ENCODE measurements at places on chromosomes 4 and X.

DNA sequence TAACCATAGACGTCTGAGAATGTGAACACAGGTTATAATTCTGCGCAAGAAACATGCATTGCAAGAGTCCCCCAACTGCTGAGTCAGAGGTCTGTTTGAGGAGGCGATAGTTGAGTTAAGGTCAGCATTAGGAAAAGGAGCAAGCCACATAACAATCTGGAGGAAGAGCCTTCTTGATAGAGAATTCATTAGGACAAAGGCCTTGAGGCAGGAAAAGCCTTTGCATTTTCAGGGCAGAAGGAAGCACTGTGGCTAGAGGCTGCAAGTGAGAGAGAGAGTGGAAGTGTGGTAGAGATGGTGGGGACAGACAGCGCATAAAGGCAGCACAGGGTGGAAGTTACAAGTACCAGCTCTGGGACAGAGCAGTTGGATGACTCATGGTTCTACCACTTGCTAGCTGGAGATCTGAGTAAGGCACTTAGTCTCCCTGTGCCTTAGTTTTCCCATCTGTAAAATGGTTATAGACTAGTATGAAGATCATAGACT is 125.8 kb upstream of the LNX1 start:
- H3K36me3 ChIP-seq: no peaks in the 10 kb centered on the region
- no peak overlapping the region for H3K27ac ChIP-seq
- no peak for DNase-seq
- no peaks in the 10 kb centered on the region for H3K4me1 ChIP-seq
- no peak overlapping the region for H3K4me3 ChIP-seq

GRCh38 chr4:23835774-23836478 is 53.9 kb downstream of the PPARGC1A start:
- H3K4me1 ChIP-seq: no peaks in the 10 kb centered on the region
- H3K4me3 ChIP-seq: no peak overlapping the region
- H3K27ac ChIP-seq: no peak overlapping the region
- DNase-seq: no peak

- H3K36me3 ChIP-seq: no peaks in the 10 kb centered on the region
- no peak overlapping the region for H3K4me3 ChIP-seq
- no peaks in the 10 kb centered on the region for H3K4me1 ChIP-seq
- H3K27me3 ChIP-seq: no peaks in the 10 kb centered on the region
- H3K27ac ChIP-seq: no peak overlapping the region
Observed at GRCh38 chr4:138086611-138087041, 155.5 kb downstream of the SLC7A11 start.

DNA sequence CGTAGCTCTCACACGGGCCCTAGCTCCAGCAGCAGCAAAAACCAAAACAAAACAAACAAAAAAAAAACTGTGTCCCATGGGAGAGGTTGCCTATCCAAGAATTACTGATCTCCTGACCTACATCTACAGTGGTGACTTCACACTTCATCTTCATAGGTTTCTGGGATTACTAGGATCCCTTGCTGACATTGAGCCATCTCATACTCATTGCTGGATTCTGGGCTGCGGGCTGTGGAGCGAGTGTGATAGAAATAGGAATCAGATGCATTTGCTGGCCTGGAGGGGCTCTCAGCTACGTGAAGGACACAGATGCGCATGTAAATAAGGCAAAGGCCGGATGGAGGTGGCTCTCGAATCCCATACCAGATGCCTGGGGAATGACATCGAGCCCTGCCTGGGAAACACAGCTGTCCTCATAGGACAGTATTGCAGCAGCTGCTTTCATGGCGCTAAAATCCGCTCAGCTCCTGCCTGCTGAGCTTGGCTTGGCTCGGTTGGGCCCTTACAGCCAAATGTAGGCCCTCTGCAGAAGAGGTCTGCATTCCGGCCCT is 41.7 kb downstream of the CNGA2 start:
- H3K4me1 ChIP-seq: peaks cover 20% of the 10 kb centered on the region
- H3K27me3 ChIP-seq: no peaks in the 10 kb centered on the region
- no peak overlapping the region for H3K27ac ChIP-seq
- no peak for DNase-seq

DNA sequence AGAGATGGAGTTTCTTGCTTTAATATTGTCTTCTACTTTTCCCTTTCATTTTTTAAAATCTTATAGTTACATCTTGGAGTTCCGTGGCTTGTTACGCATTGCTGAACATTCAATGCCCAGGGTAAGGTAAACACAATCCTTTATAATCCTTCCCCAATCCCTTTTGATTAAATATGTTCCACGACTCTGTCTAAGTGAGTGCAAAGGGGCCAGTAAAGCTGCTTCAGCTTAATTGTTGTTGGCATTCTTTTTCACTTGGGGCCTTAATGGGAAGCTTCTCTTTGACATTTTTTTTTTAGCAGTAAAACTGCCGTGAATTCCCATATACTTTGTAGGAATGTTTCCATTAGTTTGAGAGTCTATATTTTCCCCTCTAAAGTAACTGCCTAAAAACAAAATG is 1028.1 kb downstream of the C4orf33 start:
- no peaks in the 10 kb centered on the region for H3K4me1 ChIP-seq
- no peak overlapping the region for H3K27ac ChIP-seq
- H3K36me3 ChIP-seq: no peaks in the 10 kb centered on the region
- H3K27me3 ChIP-seq: no peaks in the 10 kb centered on the region

GRCh38 chrX:151703487-151703886 is 8.2 kb downstream of the PRRG3 start:
- no peaks in the 10 kb centered on the region for H3K36me3 ChIP-seq
- no peak overlapping the region for H3K27ac ChIP-seq
- H3K4me1 ChIP-seq: no peaks in the 10 kb centered on the region
- H3K4me3 ChIP-seq: no peak overlapping the region
- H3K27me3 ChIP-seq: peaks cover 96% of the 10 kb centered on the region

- H3K27me3 ChIP-seq: no peaks in the 10 kb centered on the region
- no peak overlapping the region for H3K4me3 ChIP-seq
- H3K36me3 ChIP-seq: no peaks in the 10 kb centered on the region
- H3K27ac ChIP-seq: no peak overlapping the region
- DNase-seq: no peak
- H3K4me1 ChIP-seq: peaks cover 29% of the 10 kb centered on the region
Observed at GRCh38 chrX:97398030-97398551, 514.4 kb downstream of the RPA4 start.

GRCh38 chr4:17138847-17139246 is 240.4 kb upstream of the LDB2 start:
- H3K4me3 ChIP-seq: no peak overlapping the region
- no peak overlapping the region for H3K27ac ChIP-seq
- no peaks in the 10 kb centered on the region for H3K36me3 ChIP-seq
- H3K27me3 ChIP-seq: no peaks in the 10 kb centered on the region
- no peak for DNase-seq

GRCh38 chr4:105840426-105841174 is 54.7 kb upstream of the NPNT start:
- DNase-seq: no peak
- H3K4me3 ChIP-seq: no peak overlapping the region
- H3K27me3 ChIP-seq: no peaks in the 10 kb centered on the region
- H3K36me3 ChIP-seq: no peaks in the 10 kb centered on the region

DNA sequence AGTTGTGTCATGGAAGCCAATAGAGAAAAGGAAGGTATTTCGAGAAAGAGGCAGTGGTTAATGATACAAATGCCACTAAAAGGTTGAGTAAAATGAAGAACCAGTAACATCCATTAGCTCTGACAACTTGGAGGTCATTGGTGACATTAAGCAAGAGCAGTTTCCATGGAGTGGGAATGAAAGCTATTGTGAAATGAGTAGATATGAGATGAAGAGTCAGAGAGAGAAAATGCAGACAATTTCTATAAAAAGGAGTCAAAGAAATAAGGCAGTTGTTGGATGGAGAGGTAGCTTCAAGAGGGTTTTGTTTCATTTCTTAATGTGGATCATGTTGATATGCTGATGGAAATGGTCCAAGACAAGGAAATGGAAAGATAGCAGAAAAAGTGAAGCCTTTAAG is 9.6 kb upstream of the AMTN start:
- H3K27ac ChIP-seq: no peak overlapping the region
- no peaks in the 10 kb centered on the region for H3K27me3 ChIP-seq
- no peak overlapping the region for H3K4me3 ChIP-seq
- no peak for DNase-seq
- H3K4me1 ChIP-seq: no peaks in the 10 kb centered on the region

DNA sequence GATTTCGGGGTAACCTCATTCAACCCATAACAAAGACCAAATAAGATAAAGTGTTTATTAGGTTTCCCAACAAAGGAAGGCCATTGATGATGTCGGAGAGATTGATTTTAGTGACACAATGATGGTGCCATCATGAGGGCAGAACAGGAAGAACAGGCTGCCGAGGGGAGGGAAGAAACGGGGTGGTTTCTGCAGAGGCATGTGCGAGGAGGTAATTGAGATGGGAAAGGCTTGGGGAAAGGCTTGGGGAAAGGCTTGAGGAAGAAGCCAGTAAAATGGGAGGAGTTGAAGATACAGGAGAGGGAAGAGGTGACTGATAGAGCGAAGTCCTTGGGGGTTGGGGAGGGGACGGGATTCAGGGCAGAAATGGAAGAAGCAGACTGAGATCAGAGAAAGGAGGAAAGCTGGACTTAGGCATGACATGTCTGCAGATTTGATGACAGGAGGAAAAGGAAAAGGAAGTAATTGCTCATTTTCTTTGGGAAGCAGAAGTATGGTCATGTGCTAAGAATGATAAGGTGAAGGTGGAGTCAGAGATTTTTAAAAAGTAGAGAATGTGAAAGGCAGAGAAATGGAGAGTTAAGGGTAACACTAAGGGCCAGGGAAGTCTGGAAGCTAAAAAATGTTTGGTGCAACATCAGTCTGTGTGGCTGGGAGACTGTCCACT is 6.0 kb downstream of the HPSE start:
- no peak overlapping the region for H3K27ac ChIP-seq
- no peak for DNase-seq
- no peaks in the 10 kb centered on the region for H3K36me3 ChIP-seq

GRCh38 chr4:25908491-25908901 is 5.5 kb upstream of the SMIM20 start:
- H3K27ac ChIP-seq: no peak overlapping the region
- H3K27me3 ChIP-seq: no peaks in the 10 kb centered on the region
- H3K4me3 ChIP-seq: no peak overlapping the region
- H3K4me1 ChIP-seq: peaks cover 9% of the 10 kb centered on the region
- H3K36me3 ChIP-seq: no peaks in the 10 kb centered on the region

- no peak overlapping the region for H3K4me3 ChIP-seq
- H3K36me3 ChIP-seq: peaks cover 10% of the 10 kb centered on the region
- H3K27me3 ChIP-seq: no peaks in the 10 kb centered on the region
- no peaks in the 10 kb centered on the region for H3K4me1 ChIP-seq
- peak; percentile 37 for DNase-seq
Observed at GRCh38 chr4:83054928-83055327, 19.9 kb downstream of the COPS4 start.

GRCh38 chrX:15515931-15516330 is 15.3 kb downstream of the BMX start:
- H3K4me3 ChIP-seq: no peak overlapping the region
- no peaks in the 10 kb centered on the region for H3K4me1 ChIP-seq
- H3K27ac ChIP-seq: no peak overlapping the region
- DNase-seq: no peak
- H3K27me3 ChIP-seq: no peaks in the 10 kb centered on the region
- H3K36me3 ChIP-seq: no peaks in the 10 kb centered on the region

DNA sequence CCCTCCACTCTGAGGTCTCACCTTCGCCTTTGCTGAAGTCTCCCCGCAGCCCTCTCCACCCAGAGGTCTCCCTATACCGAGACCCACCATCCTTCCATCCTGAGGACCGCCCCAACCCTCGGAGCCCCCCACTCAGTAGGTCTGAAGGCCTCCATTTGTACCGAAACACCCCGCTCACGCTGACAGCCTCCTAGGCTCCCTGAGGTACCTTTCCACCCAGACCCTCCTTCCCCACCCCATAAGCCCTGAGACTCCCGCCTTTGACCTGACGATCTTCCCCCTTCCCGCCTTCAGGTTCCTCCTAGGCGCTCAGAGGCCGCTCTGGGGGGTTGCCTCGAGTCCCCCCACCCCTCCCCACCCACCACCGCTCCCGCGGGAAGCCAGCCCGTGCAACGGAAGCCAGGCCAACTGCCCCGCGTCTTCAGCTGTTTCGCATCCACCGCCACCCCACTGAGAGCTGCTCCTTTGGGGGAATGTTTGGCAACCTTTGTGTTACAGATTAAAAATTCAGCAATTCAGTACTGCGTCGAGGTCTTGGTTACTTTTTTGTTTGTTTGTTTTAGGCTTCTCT is 5.0 kb downstream of the SOD3 start:
- no peak overlapping the region for H3K27ac ChIP-seq
- H3K36me3 ChIP-seq: no peaks in the 10 kb centered on the region
- DNase-seq: no peak
- no peak overlapping the region for H3K4me3 ChIP-seq
- no peaks in the 10 kb centered on the region for H3K4me1 ChIP-seq

- no peak overlapping the region for H3K27ac ChIP-seq
- H3K4me3 ChIP-seq: no peak overlapping the region
- no peaks in the 10 kb centered on the region for H3K36me3 ChIP-seq
- H3K4me1 ChIP-seq: peaks cover 2% of the 10 kb centered on the region
- H3K27me3 ChIP-seq: no peaks in the 10 kb centered on the region
- no peak for DNase-seq
Observed at GRCh38 chr4:71602289-71602900, 181.5 kb downstream of the GC start.

DNA sequence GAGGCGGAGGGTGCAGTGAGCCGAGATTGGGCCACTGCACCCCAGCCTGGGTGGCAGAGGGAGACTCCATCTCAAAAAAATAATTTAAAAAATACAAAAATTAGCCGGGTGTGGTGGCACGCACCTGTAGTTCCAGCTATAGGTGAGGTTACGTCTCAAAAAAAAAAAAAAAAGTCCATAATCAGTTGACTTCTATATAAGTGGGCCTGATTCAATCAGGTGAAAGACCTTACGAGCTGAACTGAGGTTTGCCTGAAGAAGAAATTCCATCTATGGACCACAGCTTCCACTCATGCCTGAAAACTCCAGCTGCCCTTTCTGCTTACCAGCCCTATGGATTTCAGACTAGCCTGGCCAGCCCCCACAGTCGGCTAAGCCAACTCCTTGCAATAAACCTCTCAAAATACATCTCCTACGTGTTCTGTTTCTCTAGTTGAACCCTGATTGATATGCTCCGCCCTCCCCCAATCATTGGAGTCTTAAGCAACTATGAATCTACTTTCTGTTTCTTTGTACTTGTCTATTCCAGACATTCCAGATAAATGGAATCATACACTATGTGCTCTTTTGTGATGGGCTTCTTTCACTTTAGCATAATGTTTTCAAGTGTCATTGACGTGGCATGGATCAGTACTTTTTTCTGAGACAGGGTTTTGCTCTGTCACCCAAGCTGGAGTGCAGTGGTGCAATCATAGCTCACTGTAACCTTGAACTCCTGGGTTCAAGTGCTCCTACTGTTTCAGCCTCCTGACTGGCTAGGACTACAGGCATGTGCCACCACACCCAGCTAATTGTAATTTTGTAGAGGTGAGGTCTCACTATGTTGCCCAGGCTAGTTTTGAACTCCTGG is 36.6 kb downstream of the SAT1 start:
- H3K4me1 ChIP-seq: peaks cover 4% of the 10 kb centered on the region
- no peak overlapping the region for H3K27ac ChIP-seq
- H3K4me3 ChIP-seq: no peak overlapping the region

DNA sequence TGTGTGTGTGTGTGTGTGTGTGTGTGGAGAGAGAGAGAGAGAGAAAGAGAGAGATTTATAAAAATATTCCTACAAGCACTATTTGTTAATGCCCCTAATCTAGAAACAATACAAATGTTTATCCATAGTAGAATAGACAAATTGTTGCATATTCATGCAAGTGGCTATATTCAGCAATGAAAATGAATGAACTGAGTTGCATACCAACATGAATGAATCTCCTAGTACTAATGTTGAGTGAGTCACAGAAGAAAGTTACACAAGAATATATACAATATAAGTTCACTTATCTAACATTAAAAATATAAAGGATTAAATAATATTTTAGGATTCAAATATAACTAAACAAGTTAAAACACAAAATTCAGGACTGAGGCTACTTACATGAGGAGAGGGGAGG is 456.8 kb upstream of the AMOT start:
- H3K27ac ChIP-seq: no peak overlapping the region
- no peaks in the 10 kb centered on the region for H3K36me3 ChIP-seq
- no peak for DNase-seq
- H3K4me3 ChIP-seq: no peak overlapping the region
- H3K4me1 ChIP-seq: no peaks in the 10 kb centered on the region
